Thymus (tissue), 14 donors: ENCODE measurements at places on chromosomes 13 and 19.

DNA sequence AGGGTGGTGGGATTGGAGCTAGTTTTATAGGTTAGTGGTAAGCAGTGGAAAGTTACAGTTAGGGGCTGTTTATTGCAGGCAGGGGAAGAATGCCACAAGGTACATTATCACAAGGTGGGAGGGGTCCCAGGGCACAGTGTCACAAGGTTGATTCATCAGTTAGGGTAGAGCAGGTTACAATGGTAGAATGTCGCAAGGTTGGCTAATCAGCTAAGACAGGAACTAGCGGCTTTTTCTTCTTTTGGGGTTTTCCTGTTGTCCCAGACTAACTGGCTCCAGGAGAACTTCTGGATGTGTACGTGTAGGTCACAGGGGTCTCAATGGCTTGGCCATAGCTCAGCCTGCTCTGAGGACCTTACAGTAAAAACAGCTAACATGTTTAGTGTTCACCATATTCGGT, 1221.1 kb downstream of the SLITRK1 start:
- DNase-seq = no peak

DNA sequence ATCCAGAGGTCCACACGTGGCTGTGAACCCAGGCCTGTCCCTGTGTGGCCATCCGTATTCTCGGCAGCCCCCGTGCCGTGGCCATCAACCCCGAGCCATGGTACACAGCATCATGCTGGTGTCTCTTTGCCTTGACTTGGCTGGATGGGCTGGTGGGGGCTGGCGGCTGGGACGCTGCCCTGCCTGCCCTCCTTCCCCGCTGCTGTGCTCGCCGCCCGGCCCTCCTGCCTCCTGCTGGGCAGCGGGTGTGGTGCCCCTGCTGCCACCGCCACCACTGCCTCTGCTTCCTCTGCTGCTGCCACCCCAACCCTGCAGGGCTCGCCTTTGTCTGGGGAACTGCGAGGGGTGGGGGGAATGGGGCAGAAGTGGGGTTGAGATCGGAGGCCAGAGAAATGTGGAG, 19.7 kb upstream of the EHD2 start:
- no peak for DNase-seq

- DNase-seq = no peak
These were observed 20.4 kb downstream of the DHRS12 start for GRCh38 chr13:51783428-51784094.

GRCh38 chr19:39514840-39515550, at the start of gene SELENOV:
SELENOV (plus strand) TSS chr19:39515139; CDS start chr19:39515213, 74 bp downstream.
- DNase-seq = no peak

- no peak for DNase-seq
These were observed 21.3 kb downstream of the ANKRD10 start for GRCh38 chr13:110893571-110893970.

- DNase-seq = no peak
These were observed 3.7 kb downstream of the LIN37 start for GRCh38 chr19:35751839-35752745.

DNA sequence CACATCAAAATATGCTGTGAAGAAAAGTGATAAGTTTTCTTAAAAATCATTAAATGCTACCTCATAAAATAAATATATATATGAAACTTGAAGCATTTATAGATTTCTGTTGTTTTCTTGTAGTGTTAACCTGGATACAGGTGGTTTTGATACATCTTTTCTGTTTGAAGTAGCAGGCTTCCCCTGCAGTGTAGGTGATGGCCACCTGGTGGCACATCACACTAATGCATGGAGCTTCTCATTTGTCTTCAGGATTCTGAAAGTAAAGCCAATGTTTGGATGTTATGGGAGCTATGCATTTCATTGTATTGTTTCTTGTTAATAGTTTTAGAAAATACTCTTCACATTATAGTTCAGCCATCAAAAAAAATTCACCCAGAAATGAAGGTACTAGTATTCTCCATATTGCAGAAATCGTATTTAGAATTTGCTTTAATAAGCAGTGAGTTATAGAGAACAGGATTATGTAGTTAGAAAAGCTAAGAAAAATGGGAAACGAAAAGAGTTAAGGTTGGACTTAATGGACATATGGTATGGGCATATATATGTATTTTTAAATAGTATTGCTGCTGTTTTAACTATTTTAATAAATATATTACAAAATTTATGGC, 18.7 kb downstream of the GPR180 start:
- peak; percentile 57 for DNase-seq

GRCh38 chr19:10206226-10206885, 11.6 kb upstream of the DNMT1 start:
- no peak for DNase-seq

GRCh38 chr13:51329606-51330005, 9.9 kb upstream of the SERPINE3 start:
- no peak for DNase-seq
